ENCODE measurements at places on chromosomes 2 and 18.

DNA sequence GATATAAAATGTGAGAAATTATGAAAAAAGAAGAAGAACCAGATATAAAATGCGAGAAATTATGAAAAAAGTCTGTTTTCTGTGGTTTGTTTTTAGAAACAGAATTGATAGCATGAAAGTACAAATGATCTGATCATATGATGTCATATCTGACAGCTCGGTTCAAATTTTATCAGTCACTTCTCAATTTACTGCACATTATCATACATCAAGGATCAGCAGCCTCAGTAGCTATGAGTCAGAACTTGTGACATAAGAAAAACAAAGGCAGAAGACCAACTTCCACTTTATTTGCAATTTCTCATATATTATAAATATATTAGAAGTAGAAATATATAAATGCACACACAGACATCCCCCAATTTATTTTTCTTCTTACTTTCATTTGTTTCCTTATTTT is 634.0 kb downstream of the LRP1B start:
- no peak for DNase-seq

GRCh38 chr18:29157057-29157780 is 980.3 kb upstream of the CDH2 start:
- no peak for DNase-seq

DNA sequence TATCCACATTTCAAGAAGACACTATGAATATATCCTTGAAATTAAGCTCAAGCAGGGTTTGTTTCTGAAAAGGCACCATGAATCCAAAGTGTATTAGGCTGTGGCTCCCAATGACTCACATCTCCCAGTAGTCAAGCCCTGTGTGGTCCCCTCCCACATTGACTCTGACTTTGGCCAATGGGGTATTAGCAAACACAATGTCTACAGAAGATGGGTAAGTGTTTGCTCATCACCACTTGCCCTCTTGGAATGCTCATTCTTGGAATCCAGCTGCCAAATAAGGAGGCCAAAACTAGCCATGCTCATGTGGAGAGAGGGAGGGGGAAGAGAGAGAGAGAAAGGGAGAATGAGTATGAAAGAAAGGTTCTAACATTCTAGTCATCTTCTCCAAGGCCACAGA is 490.0 kb downstream of the TXNL1 start:
- no peak for DNase-seq

DNA sequence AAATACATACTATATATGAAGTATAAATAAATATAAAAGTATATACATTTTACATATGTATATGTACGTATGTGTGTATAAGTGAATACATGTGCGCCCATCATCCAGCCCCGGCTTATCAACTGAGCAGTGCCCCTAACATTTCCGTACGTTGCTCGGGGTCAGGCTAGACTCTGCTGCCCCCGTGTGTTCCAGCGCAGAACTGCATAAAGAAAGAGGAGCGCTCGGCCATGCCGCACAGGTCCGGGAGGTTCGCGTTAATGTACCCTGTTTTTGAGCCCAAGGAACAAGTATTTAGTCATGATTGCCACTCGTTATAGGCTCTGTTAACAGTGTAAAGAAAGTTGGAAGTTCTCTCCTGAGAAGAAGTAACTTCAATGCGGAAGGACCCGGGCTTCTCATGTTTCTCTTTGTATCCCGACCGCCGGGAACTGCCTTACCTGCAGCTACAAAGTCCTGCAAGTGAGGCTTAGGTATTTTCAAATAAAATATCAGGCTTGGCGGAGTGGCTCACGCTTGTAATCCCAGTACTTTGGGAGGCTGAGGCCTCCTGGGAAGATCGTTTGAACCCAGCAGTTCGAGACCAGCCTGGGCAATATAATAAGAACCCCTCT is 55.7 kb downstream of the CD8B2 start:
- peak; percentile 27 for DNase-seq

- no peak for DNase-seq
Measured at GRCh38 chr2:119673796-119674195, 5.2 kb upstream of the TMEM177 start.

DNA sequence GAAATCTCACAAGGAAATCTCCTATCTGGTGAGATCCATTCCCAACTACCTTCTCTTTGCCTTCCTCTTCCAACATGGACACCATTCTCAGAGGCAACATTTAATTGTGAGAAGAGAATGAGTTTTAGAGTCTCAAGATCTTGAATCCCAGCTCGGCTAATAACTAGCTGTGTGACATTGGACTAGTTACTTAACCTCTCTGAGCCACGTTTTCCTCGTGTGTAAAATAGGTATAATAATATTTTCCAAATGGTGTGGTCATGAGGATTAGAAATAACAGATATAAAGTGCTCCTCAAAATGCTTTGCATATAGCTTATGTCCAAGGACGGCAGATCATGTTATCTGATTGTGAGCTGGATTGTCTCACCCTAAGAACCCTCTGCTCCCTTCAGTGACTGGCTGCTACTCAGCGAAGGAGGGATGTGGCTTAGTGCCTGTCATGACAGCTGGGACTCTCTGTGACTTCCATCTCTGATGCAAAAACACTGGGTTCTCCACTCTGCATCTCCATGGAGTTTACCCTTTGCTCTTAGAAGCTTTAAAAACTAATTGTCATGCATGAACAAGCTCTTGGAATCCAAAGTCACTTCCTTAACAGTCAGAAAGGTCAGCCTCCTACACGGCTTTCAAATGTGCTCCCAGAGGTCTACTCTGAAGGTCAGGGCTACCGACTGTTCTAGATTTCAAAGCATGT is 38.4 kb upstream of the MRPL19 start:
- DNase-seq = no peak

- DNase-seq = no peak
Measured at GRCh38 chr18:45715212-45715780, 8.7 kb upstream of the SLC14A1 start.

- no peak for DNase-seq
Measured at GRCh38 chr2:150605664-150606063, 118.2 kb upstream of the RND3 start.

DNA sequence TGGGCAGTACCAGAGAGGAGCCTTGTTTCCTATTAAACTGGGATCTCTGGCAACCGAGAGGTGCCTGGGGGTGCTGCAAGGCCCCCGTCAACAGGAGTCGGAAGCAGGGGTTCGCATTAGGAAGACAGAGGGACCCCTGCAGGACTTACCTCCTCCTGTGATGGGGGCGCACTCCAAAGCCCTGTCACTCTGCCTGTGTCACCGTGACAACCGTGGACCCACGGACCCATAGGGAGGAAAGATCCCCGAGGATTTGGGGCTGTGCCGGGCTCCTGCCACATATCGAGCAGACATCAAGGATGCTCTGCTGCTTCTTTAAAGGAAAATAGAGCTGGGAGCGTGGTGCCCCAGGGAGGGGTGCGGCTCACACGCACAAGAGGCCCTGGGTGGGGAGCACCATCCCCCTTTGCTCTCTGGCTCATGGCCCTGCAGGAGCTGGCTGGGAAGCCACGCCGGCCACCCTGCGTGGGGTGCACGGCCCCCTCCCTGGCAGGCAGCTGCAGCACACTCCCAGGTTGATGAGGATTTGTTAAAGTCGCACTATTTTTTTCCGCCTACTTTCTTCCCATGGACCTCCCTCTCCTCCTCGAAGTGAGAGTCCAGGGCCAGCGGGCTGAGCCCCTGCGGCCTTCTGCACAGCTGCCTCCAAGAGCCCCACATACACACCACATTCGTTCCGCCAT is 167.5 kb downstream of the TWIST2 start:
- DNase-seq = no peak

- DNase-seq = no peak
Measured at GRCh38 chr2:32626639-32627221, 1.1 kb upstream of the TTC27 start.

DNA sequence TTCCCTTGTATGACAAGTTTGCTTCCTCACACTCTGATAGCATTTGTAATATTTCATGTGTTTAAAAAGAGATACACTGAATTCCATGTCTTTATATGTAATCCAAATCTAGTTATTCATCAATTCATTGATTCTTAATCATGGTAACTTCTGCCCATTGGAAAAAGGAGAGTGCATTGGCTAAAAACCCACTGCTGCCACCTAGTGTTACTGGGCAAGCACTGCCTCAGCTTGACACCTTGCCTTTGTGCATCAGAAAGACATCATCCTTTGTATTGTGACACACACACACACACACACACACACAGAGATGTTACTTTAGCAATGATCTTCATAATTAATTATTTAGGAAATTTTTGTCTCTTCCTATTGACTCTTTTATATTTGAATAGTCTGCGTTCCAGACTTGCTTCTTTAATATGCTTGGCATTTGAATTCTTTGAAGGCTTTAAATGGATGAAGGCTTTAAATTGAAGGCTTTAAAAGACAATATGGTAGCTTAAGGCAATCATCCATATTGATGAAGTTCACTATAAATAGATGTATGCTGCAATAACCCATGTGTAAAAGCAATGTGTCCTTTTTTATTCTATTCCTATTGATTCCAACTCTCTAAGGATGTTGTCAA is 414.2 kb upstream of the CHST9 start:
- peak; percentile 43 for DNase-seq

DNA sequence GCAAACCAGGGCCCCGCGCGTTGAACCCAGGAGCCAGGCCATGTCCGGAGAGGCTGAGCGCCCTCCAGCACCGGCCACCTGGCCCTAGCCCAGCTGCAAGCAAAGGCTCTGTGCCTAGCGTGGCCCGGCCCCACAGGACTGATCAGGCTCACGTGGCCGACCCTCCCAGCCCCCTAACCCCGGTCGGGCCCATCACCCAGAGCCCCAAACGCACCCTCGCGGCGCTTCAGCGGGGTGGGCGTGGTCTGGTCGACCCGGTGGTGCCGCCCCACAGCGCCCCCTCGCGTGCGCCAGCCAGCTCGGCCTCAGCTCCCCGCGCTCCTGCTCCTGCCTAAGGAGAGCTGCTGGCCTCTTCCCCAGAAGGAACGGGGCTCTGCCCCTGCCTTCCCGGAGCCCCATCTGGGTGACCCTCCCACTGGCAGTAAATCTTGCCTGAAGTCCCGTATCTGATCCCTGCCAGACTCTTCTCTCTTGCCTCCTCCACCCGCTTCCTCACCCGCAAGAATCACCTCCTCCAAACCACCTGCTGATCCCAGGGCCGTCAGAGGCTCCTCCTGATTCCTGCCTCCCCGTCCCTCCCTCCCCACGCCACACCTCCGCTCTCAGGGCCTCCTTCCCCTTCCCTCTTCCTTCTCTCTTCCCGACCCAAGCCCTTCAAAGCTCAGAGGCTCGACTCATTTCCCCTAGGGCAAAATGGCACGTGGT is 12.3 kb upstream of the TEX51 start:
- DNase-seq = peak; percentile 42

DNA sequence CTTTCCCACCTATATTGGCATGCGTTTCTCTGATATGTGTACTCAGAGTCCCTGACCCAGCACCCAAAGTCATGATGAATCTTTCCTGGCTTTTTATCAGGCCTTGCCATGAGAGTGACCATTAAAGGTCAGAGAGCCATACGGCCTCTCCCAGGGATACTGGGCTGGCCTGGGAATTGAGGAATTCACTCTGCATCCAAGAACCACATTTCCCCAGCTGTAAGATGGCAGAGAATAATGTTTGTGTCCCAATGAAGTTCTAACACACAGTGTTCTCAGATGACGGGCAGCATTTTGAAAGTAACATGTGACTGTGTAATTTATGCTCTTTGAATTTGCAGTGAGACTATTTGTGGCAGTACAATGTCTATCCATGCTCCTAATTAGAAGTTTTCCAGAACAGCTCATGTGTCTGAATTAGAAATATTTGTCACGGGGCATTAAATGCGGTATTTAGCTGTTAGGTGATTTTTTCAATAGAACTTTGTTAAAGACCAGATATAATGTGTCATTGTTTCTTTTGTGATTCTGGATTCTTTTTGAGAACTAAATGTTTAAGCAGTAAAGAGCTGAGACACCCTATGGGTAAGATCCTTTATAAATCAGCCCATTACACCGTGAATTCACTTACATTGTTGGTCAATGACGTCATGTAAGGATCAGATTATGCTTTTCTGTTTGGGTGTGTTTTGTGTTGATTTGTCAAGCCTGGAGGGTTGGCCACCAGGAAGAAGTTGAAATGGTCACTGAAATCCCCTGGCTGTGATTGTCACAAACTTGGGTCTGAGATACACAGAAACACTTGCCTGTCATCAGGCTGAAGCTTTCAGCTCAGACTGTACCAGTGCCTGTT is 7.3 kb upstream of the SLC3A1 start:
- DNase-seq = no peak

DNA sequence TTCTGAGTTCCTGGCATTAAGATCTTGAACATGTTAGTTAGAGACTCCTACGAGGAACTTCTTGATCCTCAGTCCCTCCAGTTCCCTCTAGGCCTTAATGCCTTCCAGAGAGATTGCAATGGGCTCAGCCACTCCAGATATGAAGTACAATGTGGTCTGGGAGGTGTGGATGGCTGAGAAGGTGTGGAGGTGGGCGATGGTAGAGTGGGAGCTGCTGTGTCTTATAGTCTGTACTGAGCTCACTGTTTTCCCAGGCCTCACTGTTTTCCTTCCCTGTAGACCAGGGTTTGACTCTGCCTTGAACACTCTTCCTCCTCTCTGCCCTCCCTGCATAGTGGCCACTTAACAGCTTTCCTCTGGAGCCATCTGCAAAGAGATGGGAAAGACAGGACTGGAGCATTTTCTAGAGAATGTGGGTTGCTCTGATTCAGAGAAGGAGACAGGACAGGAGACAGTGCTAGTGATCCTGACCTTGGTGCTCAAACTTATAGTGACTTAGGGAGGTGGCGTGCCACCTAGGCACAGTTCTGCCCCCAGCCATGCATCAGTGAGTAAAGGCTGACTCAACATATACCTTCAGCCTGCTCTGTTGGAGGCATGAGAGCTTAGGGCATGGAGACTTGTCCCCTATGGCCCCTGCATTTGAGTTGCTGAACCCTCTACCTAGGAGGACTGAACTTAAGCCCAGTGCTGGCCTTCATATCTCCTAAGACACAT is 129.7 kb downstream of the TDRD15 start:
- DNase-seq = no peak

DNA sequence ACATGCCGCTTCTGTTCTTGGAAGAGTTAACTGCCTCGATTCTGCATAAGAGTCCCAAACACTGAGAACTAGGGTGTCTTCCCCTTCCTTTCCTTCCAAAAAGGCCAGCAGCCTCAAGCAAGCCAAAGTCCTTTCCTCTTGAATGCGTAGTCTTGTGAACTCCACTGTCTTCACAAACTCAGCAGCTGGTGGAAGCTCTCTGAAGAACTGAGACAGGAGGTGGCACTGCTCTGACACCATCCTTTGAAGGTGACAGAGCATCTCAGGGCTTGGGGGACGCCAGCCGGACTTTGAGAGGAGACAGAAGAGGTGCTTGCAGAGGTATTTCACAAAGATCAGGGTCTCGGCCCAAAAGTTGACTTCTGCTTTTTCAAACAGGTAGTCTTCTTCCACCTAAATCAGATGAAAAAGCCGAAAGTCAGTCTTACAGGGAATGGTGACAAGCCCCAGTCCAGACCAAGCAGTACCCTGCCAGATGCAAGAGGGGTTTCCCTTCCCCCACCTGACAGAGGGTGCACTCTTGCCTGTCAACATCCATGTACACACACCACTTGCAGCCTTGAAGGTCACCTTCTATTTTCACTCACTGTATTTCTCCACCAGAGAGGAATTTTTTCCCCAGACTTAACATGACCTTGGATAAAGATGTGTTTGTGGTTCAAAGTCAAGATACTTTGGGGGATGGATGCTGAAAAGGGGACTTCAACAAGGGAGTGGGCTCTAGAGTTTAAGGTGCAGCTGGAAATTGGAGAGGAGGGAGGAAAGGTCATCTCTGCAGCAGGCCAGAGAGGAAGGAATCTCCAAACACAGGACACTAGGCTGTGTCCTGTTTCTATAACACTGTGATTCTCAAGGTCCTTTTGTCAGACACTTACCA is 4.8 kb upstream of the ZFP36L2 start:
- no peak for DNase-seq

GRCh38 chr2:144535300-144535699 is 15.4 kb upstream of the ZEB2 start:
- DNase-seq = no peak

GRCh38 chr2:191280834-191281756 is 35.9 kb downstream of the MYO1B start:
- no peak for DNase-seq

Data from NCI-H524 (cell line).